ENCODE measurements at places on chromosomes 16 and 17. TPM values are rescaled to one million over a fixed set of nuclear protein-coding genes. Genes with fewer than 3 reads are reported as not detected.

DNA sequence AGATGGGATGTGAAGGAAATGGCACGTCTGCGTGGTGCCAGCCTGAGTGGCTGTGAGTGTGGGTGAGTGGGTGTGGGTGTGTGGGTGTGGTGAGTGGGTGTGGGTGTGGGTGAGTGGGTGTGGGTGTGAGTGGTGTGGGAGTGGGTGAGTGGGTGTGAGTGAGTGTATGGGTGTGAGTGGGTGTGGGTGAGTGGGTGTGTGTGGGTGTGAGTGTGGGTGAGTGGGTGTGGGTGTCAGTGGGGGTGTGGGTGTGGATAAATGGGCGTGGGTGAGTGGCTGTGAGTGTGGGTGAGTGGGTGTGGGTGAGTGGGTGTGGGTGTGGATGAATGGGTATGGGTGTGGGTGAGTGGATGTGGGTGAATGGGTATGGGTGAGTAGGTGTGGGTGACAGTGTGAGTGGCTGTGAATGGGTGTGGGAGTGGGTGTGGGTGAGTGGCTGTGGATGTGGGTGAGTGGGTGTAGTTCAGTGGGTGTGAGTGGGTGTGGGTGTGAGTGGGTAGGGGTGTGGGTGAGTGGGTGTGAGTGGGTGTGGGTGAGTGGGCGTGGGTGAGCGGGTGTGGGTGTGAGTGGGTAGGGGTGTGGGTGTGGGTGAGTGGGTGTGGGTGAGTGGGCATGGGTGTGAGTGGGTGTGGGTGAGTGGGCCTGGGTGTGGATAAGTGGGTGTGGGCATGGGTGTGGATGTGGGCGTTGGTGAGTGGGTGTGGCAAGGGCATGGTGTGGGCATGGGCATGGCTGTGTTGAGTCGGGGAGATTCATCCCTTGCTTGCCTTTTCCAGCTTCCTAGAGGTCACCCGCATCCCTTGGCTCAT is 80.8 kb downstream of the ZDHHC7 start:
- no peak for DNase-seq

DNA sequence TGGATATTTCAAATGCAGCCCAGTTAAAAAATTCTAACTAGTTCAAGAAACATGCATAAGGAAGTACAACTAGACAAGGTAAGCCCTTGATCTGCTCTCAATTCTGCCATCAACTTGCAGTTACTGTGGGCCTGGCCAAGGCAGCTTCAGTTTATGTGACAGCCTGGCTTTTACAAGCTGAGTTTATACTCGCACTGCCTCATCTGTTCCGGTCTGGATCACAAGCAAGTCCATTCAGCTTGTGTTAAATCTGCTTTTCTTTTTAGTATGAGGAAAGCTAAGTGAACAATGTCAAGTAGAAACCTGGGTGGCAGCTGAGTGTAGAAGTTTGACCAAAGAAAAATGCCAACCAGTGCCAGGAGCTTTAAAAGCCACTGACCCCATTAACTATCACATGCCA is 76.6 kb upstream of the CORO6 start:
- DNase-seq = no peak

- no peak for DNase-seq
Measured at GRCh38 chr17:39972271-39972670, 8.3 kb upstream of the PSMD3 start.

DNA sequence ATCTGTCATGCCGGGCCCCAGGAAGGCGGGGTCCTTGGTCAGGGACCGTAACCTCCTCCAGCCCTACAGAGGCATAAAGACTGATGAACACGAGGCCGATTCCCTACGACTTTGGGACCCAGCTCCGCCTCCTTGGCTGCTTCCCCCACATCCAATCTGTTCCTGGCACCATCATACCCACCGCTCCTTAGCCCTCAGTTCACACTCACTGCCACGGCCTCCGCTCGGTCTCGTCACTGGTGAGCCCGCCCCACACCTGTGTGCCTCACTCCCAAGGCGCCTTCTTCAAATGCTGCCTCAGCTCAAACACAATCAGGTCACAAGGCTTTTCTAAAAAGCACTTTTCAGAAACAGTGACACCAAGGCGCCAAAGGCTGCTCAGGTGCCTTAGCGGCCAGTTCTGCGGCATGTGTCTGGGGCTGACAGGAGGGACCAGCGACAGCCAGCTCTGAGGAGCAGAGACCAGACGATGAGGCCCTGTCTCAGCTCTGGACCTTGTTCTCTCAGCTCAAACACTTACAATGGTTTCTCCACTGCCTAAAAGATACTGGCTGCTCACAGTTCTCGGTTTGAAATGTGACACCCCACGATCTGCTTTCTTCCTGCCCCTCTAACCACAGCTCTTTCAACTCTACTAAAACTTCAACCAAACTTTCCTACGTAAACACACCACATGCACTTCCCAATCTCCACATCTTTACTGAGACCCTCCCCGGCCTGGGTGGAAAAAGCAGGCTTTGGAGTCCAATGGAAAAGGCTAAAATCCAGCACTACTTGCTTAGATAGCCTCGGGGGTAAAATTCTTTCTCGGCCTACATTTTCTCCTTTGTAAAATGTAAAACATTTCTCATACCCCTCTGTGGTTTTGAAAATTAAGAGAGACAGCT is 33.2 kb downstream of the CYB5D2 start:
- DNase-seq = no peak

- DNase-seq = no peak
Measured at GRCh38 chr17:79188048-79188447, 113.4 kb downstream of the ENGASE start.

DNA sequence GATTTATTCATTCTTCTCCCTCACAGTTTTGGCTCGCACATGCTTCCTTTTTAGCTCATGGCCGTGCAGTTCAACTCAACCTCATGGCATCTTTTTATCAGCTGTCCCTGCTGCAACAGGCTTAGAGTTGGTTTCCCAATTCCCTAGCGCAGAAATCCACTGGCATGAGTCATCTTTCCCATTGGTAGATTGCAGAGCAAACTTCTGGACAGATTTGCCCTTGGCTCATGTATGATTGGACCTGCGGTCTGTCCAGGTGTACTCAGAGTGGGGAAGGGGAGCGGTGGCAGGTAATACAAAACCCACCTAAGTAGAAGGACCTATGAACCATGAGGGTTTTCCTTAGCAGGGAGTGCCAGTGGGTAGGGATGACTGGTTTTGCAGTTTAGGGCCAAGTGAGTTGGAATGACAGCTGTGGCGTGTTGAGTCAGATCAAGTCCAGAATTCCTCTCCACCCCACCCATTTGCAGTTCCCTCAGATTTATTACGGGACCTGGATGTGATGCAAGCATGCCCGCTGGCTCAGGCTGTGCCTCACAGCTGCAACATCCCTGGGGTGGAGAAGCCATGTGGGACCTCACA is 584.7 kb downstream of the WWOX start:
- DNase-seq = no peak

The SMIM22 gene
- not detected for total RNA-seq

The TEX19 gene
- not detected for total RNA-seq

The KRT24 gene
- total RNA-seq = not detected
